ENCODE measurements at places on chromosomes 7 and 10.

DNA sequence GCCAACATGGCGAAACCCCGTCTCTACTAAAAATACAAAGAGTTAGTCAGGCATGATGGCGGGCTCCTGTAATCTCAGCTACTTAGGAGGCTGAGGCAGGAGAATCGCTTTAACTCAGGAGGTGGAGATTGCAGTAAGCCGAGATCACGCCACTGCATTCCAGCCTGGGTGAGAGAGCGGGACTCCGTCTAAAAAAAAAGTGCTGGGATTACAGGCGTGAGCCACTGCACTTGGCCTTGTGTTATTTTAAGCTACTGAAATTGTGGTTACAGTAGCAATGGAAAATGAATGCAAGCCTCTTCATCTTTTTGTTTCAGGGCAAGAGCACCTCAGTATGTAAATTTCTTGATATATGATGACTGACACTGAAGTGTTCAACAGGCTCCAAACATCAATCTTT, 106.4 kb upstream of the IMMP2L start:
- no peak for DNase-seq

DNA sequence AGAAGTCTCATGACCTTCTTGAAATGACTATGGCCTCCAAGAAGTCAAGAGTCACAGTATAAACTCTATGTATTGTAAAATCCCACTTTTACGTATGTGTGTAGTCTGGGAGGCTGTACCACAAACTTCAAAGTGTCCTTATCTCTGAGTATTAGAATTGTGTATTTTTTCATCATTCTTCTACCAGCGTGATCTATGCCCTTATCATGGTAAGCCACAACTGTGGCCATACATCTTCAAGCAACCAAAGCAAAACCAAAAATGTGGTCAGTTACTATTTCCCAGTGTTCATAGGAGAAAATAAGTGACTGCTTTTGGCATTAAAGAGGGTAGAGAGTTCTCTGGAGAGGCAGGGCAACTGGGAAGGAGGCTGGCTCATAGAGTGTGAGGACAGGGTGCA, 42.8 kb downstream of the SPOCK2 start:
- DNase-seq: no peak

DNA sequence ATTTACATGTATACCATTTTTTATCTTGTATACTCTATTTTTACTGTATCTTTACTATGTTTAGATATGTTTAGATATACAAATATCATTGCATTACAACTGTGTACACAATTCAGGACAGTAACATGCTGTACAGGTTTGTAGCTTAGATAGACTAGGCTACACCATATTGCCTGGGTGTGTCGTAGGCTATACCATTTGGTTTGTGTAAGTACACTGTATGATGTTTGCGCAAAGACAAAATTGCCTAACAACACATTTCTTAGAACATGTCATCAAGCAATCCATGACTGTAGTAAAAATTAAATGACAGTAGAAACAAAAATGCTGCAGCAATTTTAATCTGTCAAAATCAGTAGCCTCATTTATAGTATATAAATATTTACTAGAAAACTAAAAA, 812.2 kb downstream of the GRM8 start:
- no peak for DNase-seq

DNA sequence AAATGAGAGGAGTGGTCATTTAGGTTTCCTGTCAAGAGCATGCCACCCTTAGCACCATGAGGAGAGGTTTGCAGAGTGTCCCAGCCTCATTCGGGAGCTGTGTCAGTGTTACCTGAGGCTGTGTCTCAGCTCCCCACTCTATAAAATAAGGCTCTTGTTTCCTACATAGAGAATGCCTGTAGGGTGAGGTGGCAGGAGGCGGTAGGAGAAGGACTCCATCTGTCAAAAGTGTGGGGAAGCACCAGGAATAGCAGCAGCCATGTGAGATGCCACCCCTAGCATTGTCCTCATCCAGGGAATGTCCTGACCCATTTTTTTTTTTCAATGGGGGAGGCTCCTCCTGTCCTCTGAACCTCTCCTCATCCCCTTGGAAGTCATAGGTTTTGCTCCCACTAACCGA, 451.2 kb downstream of the PLXNA4 start:
- no peak for DNase-seq

Measured in stimulated activated CD8-positive, alpha-beta memory T cell treated with anti-CD3 and anti-CD28 coated beads, Interleukin-2, amount 100 ng/mL, for 1 hour (primary cell).